GF-D8 (cell line): ENCODE measurements at places on chromosomes 3 and 15.

DNA sequence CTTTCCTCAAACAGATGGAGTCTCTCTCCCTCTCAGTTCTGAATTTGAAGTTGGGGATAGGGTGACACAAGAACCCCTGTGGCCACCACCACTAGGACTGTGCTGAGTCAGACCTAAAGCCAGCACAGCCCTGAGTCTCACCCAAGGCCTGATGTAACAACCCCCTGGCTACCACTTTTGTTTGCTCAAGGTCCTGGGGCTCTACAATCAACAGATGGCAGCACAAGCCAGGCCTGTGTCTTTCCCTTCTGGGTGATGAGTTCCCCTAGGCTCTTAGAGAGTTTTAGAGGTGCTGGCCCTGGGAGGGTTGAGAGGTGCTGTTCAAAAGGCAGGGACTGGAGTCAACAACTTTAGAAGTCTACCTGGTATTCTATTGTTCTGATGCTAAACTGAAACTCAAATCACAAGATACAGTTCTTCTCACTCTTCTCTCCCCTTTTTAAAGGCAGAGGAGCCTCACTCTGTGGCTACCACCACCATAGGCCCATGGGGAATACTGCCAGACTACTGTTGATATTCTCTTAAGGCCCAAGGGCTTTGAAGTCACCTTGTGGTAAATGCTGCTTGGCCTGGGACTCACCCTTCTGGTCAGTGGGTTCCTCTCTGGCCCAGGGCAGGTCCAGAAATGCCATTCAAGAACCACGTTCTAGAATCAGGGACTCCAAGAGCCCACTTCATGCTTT lies 6.5 kb downstream of the OR5K4 start:
- no peak for DNase-seq

DNA sequence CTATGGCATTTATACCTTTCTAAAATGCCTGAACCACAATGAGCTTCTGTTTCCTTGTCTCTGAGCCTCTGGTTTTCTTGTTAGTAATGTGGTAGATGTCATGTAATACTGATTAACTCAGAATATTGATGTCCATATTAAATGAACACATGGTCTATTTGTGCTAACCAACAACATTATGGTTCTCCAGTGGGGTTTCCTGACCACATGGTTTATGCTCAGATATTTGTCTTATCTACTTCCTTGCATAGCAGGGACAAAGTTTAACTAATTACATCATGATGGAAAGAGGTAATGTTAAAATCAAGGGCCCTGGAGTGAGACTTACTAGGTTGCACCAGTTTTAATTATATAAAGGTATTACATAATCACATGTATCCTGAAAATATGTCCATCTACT lies 62.6 kb upstream of the SCN10A start:
- DNase-seq: no peak

DNA sequence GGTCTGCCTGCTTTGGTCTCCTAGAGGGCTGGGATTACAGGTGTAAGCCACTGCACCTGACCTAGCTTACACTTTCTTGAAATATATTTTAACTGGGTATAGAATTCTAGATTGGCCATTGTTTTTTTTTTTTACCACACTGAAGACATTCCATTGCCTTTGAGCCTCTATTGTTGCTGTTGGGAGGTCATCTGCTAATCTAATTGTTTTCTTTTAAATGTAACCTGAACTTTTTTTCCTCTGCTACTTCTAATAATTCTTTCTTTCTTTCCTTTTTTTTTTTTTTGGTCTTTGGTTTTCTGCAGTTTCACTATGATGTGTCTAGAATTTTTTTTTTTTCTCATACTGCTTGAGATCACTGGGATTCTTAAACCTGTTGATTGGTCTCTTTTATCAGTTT lies 28.1 kb downstream of the ERICH6 start:
- no peak for DNase-seq

- DNase-seq: no peak
Measured at GRCh38 chr3:5389057-5389456, 201.6 kb downstream of the EDEM1 start.

DNA sequence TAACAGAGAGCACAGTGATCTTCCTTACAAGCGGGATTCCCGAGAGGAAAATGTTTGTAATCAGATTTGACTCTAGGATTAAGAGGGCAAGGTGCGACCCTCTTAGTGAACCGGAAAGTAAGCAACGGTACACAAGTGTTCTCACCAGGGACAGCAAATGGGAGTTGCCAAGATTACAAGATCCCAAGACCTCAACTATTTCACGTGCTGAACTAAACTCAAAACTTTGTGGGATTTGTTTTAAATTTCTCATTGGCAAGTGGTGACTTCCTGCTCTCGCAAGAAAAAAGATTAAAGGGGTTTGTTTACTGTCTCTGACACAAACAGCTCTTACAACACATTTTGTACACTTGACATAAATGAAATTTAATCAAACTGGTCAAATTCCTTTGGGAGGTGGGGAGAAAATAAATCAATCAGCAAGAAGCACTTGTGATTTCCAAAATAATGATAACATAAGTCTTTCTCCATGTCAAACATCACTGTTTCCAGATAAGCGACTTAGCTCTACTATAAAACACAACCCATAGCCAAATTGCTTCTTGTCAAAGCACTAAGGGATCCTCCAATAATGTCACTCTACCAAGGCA lies 2.2 kb upstream of the PGPEP1L start:
- DNase-seq: no peak
